ENCODE measurements at places on chromosomes 12 and 14.

- no peak for DNase-seq
Observed at GRCh38 chr12:128042825-128043224, 224.1 kb upstream of the TMEM132C start.

GRCh38 chr14:49193332-49194065, 392.7 kb downstream of the RPS29 start:
- DNase-seq: no peak

DNA sequence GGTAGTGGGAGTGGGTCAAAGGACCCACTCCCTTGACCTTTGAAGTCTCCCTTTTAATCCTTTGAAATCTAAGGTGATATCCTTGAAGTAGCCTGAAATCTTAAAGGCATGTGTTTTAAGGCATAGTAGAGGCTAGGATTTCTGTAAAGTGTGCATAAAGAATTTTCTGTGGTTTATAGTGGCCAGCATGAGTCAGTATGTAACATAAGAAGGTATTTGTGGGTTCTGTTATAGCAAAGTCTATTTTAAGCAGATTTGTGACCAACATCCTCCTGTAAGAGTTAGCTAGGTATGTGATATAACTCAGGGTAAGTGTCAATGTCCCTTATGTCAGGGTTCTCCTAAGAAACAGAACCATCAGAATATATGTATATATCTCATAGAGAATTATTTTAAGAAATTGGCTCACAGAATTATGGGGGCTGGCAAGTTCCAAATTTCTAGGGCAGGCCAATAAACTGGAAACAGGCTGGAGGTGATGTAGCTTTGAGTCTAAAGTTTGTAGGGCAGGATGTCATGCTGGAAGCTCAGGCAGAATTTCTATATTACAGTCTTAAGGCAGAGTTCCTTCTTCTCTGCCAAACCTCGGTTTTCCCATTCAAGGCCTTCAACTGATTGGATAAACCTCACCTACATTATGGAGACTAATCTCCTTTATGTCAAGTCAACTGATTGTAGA, 18.7 kb upstream of the EPYC start:
- DNase-seq: no peak

- DNase-seq: no peak
Observed at GRCh38 chr12:94025756-94026155, 122.6 kb upstream of the PLXNC1 start.

GRCh38 chr14:52844262-52845060, 53.1 kb upstream of the GNPNAT1 start:
- DNase-seq: no peak

- no peak for DNase-seq
Observed at GRCh38 chr14:56759094-56759493, 51.2 kb downstream of the OTX2 start.

- no peak for DNase-seq
Observed at GRCh38 chr14:71834284-71835204, 97.7 kb upstream of the RGS6 start.
